Mesothelial cell of epicardium (in vitro differentiated cells): ENCODE measurements at places on chromosomes 2 and 18.
A peak's percentile ranks its signal among the peaks of the same experiment; 100 is the strongest.

DNA sequence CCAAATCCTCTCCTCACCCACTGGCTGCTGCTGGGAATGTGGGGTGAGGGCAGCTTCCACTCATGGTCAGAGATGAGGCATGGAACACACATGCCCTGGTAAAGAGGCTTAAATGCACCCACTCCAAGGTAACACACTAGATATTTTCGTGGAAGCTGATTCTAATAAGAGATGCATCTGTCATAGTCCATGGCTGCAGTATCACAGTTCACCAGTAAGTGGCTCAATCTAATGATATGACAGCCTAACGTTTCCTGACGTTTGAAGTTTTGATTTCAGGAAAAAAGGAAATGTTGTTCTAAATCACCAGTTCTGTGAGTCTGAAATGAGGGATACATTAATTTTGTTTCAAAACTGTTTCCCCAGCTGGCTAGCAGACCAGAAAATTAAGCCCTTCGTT lies 38.2 kb downstream of the LCT start:
- no peaks in the 10 kb centered on the region for H3K36me3 ChIP-seq
- H3K4me1 ChIP-seq: no peaks in the 10 kb centered on the region
- no peak for DNase-seq
- no peak overlapping the region for H3K4me3 ChIP-seq
- H3K27me3 ChIP-seq: no peaks in the 10 kb centered on the region
- no peak overlapping the region for H3K27ac ChIP-seq

DNA sequence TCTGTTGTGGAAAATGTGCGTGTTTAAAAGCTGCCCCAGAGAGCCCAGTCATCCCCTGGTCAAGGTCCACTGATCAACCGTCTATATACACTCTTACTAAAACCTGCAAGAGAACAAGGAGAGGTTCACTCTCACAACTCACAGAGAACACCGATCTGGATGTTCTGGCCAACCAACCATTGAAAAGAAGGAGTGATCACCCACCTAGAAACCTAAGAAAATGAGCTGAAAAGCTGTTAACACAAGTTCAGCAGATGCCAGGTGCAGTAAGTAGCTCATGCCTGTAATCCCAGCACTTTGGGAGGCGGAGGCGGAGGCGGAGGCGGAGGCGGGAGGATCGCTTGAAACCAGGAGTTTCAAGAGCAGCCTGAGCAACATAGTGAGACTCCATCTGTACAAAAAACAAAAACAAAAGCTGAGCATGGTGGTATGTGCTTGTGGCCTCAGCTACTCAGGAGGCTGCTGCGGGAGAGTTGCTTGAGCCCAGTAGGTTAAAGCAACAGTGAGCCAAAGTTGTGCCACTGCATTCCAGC lies 14.5 kb downstream of the ATG16L1 start:
- no peak overlapping the region for H3K4me3 ChIP-seq
- no peaks in the 10 kb centered on the region for H3K4me1 ChIP-seq
- no peaks in the 10 kb centered on the region for H3K27me3 ChIP-seq
- no peak overlapping the region for H3K27ac ChIP-seq
- no peak for DNase-seq

DNA sequence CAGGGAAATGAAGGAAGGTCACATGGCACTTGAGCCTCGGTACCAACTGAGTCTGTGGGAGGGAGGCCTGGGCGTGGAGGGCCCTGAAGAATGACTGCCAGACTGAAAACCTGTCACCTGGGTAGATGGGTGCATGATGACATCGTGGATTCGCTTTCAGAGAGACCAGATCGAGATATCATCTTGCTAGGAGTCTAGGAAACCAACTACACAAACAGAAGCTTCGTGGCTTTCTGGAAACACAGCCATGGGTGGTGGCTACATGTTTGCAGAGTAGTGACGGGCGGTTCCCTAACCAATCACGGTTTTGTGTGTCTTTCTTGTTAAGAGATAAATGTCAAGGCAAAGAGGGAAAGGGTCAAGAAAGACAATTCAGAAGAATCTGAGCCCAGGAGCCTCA lies 155.0 kb downstream of the EIPR1 start:
- H3K4me3 ChIP-seq: no peak overlapping the region
- peaks cover 39% of the 10 kb centered on the region for H3K36me3 ChIP-seq
- no peak for DNase-seq

DNA sequence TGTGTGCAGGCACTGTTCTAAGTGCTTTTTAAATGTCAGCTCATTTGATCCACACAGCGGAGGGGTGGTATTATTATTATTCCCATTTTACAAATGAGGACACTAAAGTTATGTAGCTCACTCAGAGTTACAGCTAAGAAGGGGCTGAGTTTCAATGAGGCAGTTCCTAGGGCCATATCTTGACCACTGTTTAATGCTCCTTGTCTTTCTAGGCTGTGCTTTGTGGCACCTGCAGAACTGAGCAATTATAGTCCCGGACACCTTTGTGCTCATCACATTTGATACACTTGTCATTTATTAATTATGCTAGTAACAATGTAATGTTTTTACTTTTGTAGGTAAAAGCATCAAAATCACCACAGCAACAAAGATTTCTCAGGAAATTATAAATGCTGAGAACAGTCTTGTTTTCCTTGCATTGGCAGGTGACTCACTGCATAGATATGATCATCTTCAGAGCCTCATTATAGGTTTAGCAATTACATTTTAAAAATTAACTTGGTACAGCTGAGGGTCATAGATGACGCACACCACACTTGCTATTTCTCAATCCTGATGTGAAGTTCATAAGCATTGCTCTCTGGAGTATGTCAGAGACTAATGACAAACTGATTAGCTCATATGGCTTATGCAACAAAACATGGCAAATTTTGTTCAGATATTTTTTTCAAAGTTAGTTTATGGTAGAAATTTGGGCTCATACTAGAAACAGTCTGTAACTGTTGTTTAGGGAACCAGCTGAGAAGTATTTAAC lies 366.8 kb downstream of the TGIF1 start:
- no peaks in the 10 kb centered on the region for H3K27me3 ChIP-seq
- peak overlapping the region; percentile 19 for H3K27ac ChIP-seq
- no peak overlapping the region for H3K4me3 ChIP-seq
- peaks cover 6% of the 10 kb centered on the region for H3K36me3 ChIP-seq
- H3K4me1 ChIP-seq: peaks cover 29% of the 10 kb centered on the region
- DNase-seq: no peak

- H3K27ac ChIP-seq: peak overlapping the region; percentile 21
- H3K27me3 ChIP-seq: peaks cover 4% of the 10 kb centered on the region
- no peaks in the 10 kb centered on the region for H3K4me1 ChIP-seq
- H3K4me3 ChIP-seq: no peak overlapping the region
- no peaks in the 10 kb centered on the region for H3K36me3 ChIP-seq
- no peak for DNase-seq
These were observed 151.9 kb upstream of the MYCN start for GRCh38 chr2:15788455-15788829.

DNA sequence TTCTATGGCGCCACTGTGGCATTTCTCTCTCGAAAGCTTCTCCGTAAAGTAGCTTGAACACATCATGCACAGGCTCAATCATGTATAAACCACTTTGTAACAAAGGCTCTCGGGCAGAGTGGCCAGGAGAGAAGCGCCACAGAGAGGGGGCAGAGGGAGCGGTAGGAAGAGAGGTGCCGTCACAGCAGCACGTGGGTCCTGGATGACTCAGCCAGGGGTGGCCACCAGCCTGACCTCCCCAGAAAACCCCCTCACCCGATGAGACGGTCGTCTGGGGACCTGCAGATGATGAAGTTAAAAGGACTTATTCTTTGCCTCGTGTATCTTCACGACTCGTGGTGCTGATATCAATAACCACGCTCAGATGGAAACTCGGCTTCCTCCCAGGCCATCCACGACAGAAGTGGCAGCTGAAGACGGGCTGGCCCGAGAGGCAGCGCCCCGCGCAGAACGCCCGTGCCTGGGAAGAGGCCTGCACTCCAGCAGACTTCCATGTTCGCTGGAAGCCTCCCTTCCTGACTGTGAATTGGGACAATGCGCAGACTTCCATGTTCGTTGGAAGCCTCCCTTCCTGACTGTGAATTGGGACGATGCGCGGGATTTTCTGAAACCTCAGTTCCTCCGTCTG lies 46.4 kb upstream of the MTCL1 start:
- DNase-seq: no peak
- H3K4me3 ChIP-seq: no peak overlapping the region

DNA sequence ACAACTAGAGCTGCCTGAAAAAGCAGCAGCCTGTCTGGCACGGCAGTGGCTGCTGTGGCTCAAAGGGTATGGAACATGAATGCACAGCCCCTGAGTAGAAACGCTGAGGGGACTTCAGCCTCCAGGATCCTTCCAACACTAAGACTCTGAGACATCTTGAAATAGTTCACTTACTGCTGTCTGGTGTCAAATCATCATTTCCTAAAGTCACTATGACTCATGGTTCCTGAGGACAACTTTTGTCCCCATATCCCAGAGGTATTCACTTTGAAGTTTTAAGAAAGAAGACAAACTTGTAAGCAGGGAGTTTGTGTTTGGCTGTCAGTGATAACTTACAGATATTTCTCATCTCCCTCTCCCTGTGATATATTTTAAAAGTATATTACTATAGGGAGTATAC lies 33.3 kb upstream of the NEB start:
- H3K4me3 ChIP-seq: no peak overlapping the region
- peaks cover 3% of the 10 kb centered on the region for H3K36me3 ChIP-seq
- H3K27ac ChIP-seq: no peak overlapping the region
- no peak for DNase-seq
